ENCODE measurements at places on chromosomes 4 and X.

GRCh38 chrX:25014366-25014838 is 1.4 kb downstream of the ARX start:
- no peak for DNase-seq

DNA sequence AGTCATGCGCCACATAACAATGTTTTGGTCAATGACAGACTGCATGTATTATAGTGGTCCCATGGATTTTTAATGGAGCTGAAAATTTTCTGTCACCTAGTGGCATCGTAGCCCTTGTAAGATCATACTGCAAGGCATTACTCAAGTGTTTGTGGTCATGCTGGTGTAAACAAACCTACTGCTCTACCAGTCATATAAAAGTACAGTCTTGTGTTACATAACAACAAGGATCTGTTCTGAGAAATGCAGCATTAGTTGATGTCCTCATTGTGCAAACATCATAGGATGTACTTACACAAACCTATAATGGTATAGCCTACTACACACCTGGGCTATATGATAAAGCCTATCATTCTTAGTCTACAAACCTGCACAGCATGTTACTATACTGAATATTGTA is 34.6 kb downstream of the COX18 start:
- DNase-seq, result no peak

GRCh38 chr4:77911842-77912450 is 49.3 kb downstream of the MRPL1 start:
- DNase-seq, result no peak

- DNase-seq, result no peak
Observed at GRCh38 chr4:86657382-86657781, 63.3 kb downstream of the PTPN13 start.

DNA sequence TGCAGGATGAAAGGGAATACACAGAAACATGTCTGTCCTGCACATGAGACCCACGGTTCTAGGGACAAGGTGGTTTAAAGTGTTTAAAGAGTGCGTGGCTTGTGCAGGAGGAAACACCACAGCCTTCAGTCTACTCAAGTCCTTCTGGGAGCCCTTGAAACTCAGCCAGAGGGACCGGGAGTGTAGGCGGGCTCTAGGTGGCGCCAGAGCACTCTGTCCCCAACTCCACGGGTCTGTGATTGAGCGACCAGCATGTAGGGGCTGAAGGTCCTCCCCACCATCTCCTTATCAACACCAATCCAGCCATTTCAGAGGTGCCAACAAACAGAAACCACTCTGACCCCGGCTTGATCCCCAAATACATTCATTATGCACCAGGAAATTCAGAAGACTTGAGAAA is 82.0 kb upstream of the CLDN34 start:
- no peak for DNase-seq

- no peak for DNase-seq
Observed at GRCh38 chrX:129599996-129600395, 54.8 kb downstream of the APLN start.

DNA sequence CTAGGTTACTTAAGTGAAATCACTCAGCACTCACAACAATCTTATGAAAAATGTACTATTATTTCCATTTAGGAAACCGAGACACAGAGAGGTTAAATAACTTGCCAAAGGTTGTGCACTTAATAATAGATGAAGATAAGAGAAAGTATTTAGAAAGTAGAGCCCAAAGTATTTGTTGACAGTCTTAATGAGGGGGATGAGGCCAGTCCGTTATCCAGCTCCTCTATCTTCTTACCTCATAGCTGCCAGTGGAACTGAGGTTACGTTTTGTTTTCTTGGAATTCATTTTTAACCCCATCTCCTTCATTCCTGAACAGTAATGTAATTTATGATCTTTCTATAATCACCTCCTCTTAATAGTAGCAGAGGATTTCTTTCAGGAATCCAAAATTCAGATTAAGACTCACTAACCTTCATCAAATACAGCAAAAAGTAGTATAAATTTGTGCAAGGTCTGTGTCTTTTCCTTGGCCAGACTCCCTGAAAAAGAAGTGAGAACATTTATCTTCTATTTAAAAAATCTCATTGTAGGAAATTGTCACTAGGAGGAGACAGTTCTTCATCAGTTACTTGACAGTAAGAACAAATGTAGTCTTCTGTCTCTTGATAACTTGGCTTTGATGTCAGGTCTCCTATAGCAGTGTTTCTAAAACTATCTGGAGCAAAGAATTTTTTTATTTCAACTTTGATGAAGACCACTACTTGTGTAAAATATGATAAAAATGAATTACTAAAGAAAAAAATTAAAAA is 35.5 kb downstream of the F8 start:
- DNase-seq, result no peak

All from BJ (cell line).